ENCODE measurements at places on chromosomes 4 and X.

DNA sequence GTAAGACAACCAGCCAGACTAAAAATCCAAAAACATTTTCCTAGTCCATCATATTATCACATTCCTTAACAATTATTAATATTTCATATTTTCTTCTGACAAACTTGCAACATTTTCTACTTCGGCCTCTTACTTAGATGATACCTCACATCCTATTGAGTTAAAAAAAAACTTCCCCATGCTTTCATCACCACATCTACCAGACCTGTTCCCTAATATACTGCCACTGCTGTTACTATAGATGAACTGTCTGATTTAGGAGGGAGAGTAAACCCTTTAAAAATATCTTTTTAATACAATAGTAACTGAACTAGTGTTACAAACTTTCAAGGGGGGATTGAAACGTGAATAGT, 1.5 kb downstream of the FAM200B start:
- no peak for DNase-seq

GRCh38 chr4:56907489-56908205, at the start of gene REST:
Gene REST, plus strand, starts transcription at chr4:56907900. Its CDS starts 2,739 bp downstream, at chr4:56910639.
- DNase-seq, result no peak

- no peak for DNase-seq
Measured at GRCh38 chr4:178148106-178148505, 705.9 kb upstream of the AGA start.

DNA sequence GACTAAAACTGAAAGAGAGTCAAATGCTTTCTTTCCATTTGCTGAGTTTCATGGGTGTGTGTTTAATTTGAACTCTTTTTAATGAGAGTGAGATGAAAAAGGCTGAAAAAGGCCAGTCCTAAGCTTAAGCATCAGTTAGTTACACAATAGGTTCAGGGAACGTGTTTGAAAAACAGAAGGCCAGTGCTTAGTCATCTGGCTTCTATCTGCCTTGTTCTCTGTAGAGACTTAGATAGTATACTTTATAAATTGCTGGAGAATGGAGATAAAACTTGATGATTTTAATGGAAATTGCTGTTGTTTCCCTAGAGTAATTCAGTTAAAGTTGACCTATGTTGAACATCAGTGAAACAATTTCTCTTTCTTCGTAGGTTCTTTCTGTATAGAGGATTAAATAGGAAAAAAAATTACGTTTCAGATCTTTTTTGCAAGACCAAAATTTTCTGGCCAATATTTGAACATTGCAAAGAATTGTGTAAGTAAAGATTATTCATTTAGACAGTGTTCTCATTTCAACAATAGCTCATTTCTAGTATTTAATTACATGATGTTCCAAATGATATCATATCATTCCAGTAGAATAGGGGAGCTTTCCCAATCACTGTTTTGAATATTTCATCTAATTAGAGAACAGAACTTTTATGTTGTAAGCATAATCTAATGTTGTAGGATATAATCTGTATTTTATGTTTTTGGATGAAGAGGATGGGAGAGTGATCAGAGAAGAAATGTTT, 1088.8 kb downstream of the ADGRL3 start:
- DNase-seq, result no peak

GRCh38 chrX:129423191-129423590, 100.1 kb downstream of the SMARCA1 start:
- no peak for DNase-seq

- DNase-seq, result no peak
Measured at GRCh38 chrX:96989830-96990571, 106.3 kb downstream of the RPA4 start.

DNA sequence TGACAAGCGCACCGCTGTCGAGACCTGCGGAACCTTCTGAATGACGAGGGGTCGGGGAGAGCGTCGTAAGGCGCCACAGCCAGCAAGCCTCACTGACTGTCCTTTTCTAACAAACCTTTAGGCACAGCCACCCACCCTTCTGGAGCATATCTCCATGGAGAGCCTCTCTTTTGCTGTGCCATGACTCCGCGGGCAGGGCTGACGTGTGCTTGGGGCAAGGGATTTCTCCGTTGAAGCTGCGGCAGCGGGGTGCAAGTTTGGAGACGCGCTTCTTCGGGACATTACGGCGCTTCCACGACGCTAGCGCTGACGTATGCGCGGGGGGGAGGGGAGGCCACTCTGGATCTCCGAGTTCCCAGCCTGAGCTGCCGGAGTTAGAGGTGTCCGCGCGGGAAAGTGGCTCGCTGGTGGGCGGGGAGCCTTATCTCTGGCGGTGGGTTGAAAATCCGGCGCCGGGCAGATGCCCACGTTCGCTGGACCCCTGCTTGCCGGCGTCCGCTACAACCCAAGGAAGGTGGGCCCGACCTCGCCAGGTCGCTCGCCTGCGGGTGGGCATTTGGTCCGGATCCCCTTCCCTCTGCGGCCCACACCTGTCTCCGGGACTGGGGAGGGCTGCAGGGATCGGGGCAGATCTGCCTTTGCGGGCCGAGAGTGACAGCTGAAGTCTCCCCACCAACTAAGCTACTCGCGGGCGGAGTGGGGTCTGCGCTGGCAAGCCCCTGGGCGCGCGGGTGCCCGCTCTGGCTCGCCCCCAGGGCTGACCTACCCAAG, 543 bp upstream of the SLC10A7 start:
- peak; percentile 61 for DNase-seq

DNA sequence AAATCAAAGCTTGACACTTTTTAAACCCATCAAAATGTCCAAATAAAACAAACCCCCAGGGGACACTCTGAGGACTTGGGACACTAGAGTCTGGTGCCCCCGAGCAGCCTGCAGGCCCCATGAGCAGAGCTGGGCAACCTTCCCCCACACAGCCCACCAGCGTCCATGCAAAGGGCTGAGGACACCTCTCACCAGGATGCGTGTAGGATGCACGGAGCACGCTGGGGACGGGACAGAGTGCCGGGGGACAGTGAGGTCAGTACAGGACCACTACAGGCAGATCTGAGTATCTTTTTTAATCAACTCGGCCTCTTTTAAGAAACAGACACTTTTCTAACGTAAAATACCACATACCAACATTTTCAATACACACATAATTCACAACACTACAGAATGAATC, 6.9 kb downstream of the GAK start:
- DNase-seq, result no peak

DNA sequence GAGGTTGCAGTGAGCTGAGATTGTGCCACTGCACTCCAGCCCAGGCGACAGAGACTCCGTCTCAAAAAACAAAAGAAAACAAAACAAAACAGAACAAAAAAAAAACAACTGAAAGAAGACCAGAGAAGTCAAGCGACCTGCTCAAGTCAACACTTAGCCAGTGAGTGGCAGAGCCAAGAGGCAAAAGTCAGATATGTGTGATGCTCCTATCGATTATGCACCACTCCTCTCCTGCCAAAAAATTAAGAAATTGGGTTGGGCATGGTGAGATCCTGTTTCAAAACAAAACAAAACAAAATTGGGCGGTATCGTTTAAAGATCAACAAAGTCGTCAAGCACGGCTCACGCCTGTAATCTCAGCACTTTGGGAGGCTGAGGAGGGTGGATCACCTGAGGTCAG, 137.7 kb downstream of the PDS5A start:
- DNase-seq, result no peak

DNA sequence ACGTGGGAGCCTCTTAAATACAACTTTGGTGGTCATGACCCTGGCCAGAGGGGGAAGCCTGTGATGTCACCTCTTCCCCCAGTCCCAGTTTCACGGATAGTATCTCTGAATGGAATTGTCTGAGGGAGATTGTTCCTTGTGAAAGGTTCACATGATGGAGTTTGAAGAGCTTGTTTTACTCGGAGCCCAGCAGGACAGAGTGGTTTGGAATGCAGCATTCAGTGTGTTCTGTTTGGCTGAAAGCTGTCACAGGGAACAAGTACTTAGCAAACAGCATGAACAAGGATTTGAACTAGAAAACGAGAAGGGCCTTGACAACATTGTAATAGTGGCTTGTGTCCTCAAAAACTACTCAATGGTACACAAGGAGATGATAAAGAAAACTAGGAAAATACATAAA, 133.9 kb upstream of the CXorf66 start:
- DNase-seq, result no peak

- no peak for DNase-seq
Measured at GRCh38 chrX:41449615-41450014, 2.5 kb downstream of the NYX start.

- DNase-seq, result no peak
Measured at GRCh38 chr4:9979101-9979701, 42.1 kb downstream of the SLC2A9 start.

GRCh38 chr4:23856630-23857029, 33.2 kb downstream of the PPARGC1A start:
- DNase-seq, result no peak

- no peak for DNase-seq
Measured at GRCh38 chr4:152539556-152540292, 3.8 kb upstream of the FBXW7 start.

DNA sequence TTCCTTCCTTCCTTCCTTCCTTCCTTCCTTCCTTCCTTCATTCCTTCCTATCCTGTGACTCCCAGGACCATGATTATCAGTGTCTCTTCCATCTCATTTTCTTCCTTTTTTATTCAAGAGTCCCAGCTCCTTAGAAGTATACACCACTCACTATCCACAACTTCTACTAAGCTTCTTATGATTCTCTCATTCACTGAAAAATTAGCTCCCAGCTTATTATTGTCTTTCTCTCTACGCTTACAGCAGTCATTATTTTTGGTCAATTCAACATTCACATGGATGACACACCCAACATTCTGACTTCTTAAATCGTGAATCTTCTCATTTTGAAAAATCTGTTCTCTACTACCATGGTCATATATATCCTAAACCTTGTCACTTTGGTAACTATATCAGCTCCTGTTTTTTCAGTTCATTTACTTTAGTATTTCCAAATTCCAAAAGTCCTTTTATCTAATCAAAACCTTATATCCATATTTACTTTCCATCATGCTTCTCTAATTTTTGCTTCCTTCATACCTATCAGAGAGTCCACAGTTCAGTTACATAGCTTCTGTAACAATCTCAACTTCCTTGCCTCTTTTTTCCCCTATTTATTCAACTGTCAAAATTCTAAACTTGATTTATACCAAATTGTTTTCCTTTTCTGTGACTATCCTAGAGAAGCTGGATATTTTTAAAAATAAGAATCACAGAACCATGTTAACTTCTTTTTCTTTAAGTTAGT, 677.5 kb downstream of the RAPGEF2 start:
- DNase-seq, result no peak

GRCh38 chr4:102321260-102321995, 23.9 kb downstream of the SLC39A8 start:
- DNase-seq, result no peak

DNA sequence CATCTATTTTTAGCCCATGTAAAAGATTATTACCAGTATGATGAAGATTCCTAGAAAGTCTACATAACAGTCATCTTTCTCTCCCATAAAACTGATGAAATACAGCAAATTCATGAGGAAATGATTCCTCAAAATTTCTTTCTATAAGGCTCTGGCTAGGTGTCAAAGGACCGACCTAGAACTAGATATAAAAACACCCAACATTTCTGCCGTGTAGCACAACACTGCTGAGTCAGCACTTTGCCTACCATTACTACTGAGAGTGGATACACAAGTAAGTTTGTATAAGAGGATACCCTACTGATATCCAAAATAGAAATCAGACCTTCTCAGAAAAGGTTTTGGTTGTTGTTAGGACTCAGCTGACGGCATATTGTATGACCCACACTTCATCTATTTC, 24.7 kb downstream of the TMEM47 start:
- no peak for DNase-seq

DNA sequence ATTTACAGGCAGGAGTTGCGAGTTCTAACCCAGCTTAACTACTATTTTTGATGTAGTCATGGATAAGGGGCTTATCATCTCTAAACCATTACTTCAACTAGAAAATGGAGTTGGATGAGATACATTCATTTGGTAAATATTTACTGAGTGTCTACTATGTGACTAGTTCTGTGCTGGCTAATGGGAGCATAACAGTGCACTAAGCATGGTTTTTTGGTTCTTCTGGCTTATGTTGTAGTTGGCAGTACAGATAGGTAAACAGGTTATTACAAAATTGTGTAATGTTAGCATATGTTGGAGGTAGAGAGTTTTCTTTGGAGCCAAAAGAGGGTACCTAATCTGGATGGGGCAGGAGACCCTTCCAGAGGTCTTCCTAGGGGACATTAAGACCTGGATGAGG, 25.8 kb upstream of the PI4K2B start:
- DNase-seq, result no peak

GRCh38 chrX:38881727-38882126, 80.5 kb downstream of the MID1IP1 start:
- no peak for DNase-seq

DNA sequence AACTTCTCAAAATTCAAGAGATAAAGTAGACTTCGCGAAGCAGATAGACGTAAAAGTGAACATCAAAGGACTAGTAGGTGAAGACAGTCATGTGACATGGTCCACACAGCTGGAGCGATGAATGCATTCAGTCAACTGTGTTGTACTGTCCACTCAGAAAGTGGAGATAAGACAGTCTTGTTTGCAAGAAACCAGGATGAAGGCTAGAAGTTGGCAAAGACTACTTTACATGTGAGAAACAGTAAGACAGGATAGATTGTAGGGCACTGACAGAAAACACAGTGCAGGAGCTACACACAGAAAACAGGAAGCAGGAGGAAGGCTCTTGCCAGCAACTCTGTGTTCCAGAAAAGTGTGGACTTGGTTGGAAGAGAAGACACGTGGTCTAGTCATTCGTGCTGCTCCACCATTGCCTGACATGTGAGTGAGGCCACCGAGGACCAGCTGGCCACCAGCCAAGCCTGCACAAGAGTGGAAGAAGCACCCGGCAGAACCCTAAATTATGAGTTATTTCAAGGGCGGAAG, 78.9 kb downstream of the FAT1 start:
- DNase-seq, result no peak

DNA sequence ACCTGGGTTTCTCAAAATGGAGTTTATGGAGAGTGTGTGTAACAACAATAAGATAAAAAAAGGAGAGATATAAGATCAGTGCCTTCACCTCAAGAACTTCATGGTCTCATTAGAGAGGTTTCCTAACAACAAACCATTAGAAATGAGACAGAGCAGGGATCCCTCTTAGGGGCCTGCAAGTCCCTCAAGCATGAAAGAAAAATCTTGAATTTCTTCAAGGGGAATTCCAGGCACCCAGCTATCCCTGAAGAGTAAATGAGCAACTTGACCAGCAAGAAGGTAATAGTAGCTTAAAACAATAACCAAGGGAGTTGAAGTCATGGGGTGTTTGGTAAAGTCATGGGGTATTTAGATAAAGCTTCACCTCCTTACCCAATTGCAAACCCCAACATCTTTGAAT, 49.7 kb upstream of the TLR3 start:
- no peak for DNase-seq

DNA sequence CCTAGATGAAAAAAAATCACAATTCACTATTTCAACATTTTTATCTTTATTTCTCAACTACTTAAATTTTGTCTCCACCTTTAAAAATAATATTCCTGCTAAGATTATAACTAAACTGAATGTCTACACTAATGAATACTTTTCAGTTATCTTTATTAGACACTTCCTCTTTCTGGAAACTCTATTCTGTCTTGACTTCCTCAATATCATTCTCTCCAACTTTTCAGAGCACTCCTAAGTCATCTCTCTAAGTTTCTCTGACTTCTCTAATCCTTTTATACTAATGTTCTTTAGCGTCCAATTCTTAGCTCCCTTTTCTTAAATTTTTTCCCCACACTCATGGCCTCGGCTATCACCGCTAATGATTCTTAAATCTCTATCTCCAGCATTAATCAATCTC, 374.2 kb downstream of the FBXO8 start:
- DNase-seq, result no peak

Data from NCI-H1930 (cell line).